Left cardiac atrium (tissue), 4 donors: ENCODE measurements at places on chromosomes 7 and 10.
A peak's percentile ranks its signal among the peaks of the same experiment; 100 is the strongest.

GRCh38 chr7:13989949-13990305 lies 461 bp upstream of the ETV1 start:
- no peak for DNase-seq

- no peak for DNase-seq
Measured at GRCh38 chr10:9762966-9763656, 1254.6 kb upstream of the CELF2 start.

DNA sequence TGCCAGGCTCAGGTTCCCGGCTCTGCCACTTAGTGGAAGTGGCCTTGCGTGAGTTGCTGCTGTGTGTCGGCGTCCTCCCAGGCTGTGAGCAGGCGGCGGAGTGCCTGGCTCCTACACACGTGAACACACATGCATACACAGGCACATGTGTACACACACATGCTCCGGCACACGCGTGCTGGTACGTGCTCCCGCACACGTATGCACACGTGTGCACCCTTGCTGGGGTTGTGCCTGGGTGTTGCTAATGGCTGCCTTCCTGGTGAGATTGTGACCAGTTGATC lies 107.6 kb downstream of the INPP5A start:
- no peak for DNase-seq

GRCh38 chr7:143042790-143043271 lies 9.3 kb upstream of the OR6V1 start:
- no peak for DNase-seq

- no peak for DNase-seq
Measured at GRCh38 chr10:22954970-22955369, 27.1 kb downstream of the ARMC3 start.

GRCh38 chr7:135800560-135800959 lies 51.9 kb upstream of the FAM180A start:
- no peak for DNase-seq

DNA sequence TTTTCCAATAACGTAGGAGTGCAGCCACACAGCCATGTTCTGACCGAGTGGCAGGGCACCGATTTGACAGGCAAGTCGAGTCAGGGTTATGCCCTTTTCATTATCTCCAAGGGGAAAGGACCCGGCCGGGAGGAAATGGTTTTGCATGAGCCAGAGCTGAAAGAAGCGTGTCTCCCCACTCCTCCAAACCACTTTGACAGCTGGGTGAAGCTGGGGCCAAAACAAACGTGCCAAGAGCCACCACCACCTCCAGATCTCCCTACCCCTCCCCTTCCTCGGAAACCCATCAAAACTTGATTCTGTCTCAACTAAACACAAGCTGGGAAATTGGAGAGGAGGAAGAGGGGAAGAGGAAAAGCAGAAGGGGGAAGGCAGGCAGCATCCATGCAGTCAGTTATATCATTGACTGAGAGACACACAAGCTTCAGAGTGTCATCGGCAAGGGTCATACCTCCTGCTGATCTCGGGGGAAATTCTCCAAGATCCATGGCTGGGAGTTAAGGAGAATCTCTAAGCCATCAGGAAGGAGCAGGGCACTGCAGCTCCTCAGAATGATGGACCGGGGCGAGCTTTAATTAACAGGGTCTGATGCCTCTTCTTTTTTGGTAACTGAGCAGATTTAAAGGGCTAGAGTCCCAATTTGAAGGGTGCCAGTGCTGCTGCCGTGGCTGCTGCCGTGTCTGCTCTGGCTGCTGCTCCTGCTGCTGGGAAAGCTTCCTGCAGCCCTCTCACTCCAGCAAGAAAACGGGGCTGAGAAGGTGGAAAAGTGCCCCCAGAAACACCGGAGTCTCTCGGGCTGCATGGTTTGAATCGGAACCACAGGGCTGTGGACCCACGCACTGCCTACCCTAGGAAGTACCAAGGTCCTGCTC lies 34.7 kb upstream of the CALN1 start:
- no peak for DNase-seq

DNA sequence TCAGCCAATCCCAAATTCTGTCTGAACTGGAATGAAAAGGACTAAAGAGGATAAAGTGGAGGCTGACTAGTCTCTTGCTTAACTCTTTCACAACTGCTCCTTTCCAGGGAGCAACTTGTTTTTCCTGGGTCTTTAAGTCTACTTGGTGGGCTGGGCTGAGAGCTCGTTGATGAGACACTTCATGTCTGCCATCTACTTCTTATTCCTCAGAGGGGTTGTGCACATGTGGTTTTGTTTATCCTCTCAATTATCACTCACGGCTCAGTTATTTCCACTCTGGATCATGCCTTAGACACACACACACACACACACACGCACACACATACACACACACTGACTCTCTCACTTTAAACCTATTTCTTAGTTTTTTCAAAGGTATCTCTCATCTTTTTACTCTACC lies 298.6 kb upstream of the MTPN start:
- no peak for DNase-seq

GRCh38 chr10:86349474-86349873 lies 17.1 kb downstream of the GRID1 start:
- DNase-seq, result no peak

DNA sequence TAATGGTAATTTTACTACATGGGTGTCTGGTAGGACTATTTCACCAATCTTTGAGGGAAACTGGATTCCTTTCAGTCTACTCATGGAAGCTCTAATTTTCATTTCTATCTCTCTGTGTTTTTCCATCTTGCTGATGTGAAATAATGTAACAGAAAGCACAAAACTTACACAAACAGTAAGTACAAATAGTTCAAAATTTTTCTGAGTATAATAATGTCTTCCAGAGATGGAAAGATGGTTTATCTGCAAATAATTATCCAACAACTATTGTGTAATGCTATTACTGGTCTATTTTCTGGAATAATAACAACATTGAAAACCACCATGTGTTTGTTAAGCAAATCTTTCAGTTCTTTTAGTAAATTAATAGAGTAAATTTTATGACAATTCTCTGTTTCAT lies 565.8 kb upstream of the MGMT start:
- no peak for DNase-seq

DNA sequence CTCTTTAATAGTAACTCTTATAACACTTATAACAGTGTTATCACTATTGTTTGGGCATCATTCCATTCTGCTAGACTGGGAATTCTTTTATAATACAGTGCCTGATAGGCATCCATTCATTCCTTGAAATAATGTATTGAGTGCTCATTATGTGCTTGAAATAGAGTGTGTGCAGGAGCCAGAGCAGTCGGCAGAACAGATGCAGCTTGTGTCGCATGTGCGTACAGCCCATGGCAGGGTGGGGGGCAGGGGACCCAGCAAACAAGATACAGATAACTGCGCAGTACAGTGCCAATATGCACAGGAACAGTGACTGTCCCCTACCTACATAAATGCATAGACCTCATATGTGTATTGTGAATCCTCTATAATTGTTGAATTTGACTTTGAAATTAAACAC lies 99.3 kb downstream of the KAT6B start:
- DNase-seq, result no peak

DNA sequence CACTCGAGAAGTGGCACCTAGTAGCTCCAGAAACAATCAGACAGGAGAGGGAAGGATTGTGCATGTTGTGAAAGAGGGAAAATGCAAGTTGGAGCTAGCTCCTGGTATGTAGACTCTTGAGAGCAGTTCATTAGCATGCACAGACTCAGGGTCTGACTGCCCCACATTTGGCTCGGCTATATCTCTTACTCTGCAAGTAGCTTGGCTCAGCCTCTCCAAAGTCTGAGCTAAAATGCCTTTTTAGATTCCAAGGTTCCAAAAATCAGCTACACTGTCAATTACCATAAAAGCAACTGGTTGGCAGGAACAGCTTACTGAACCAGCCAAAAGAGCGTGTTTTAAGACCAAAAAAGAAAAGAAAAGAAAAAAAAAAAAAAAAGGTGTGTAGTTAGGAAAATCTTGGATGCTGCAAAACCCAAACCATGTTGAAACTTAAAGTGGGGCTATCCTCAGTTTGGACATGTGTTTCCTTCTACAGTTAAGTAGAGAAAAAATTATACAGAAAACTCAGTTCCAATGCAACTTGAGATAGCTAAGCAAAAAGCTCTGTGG lies 65.5 kb downstream of the MKX start:
- no peak for DNase-seq

GRCh38 chr10:101767966-101768790 lies 7.7 kb downstream of the FGF8 start:
- DNase-seq, result no peak

DNA sequence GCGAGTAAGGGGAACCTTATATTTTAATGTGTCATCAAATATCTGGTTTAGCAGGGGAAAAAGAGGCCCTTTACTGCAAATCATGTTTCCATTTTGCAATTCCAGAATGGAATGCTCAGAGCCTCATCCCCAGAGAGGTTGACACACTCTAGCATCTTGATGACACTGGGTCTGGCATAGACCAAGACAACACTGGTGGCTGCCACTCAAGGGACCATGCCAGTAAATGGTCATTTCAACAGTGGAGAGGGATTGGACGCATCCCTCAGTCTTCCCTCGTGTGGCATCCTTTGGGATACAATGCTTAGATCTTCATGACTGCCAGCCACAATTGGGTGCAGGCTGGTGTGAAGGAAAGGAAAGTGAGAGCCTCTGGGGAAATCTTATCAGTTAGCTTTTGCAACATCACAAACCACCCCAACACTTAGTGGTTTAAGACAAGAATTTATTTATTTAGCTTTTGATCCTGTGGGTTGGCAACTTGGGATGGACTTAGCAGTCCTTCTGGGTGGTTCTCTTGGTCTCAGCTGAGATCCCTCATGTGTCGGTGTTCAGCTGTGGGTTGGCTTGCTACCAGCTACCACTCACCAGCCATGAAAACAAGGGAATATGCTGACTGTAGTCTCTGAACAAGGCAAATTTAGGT lies 21.6 kb downstream of the TACC2 start:
- DNase-seq, result no peak

GRCh38 chr10:130221456-130222375 lies 85.5 kb downstream of the GLRX3 start:
- no peak for DNase-seq

DNA sequence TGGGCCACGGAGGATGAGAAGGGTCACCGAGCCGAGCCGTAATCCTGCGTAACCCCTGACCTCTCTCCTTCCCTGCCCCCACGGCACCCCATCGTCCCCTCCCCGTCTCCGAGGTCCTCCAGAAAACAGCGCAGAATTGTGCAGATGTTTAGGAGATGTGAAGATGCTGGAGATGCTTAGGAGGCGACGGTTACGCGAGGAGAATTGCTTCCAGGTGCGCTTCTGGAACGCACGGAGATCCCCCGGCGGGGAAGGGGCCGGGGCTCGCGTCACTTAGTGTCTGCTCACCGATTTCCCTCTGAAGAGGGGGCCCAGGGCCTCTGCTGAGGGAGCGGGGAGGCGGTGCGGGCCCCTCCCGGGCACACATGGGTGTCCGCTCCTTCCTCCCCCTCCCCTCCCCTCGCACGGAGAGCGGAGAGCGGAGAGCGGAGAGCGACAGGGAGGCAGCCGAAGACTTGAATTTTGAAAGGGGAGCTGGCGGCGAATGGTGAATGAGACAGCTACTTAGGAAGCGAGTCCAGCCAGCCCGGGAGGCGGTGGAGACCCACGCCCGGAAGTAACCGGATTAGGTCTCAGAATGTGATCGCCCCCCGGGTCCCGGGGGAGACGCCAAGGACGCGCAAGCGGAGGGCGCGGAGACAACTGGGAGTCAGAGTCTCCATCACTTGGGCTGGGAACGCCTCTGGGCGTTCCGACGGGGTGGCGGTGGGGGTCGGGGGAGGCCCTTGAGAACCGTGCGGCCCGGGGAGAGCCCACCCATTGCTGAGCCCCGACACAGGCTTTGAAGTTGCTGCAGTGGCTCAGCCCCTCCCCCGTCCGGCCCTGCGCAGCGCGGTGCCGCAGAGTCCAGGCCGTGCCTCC lies 8.7 kb upstream of the EN2 start:
- DNase-seq, result no peak

GRCh38 chr10:123160311-123160980 lies 6.2 kb downstream of the BUB3 start:
- DNase-seq, result no peak

GRCh38 chr10:72740528-72740927 lies 48.6 kb downstream of the MCU start:
- peak; percentile 41 for DNase-seq

GRCh38 chr10:6474871-6475270 lies 105.2 kb downstream of the PRKCQ start:
- DNase-seq, result no peak

- no peak for DNase-seq
Measured at GRCh38 chr10:131974034-131974817, 7.5 kb downstream of the BNIP3 start.

- no peak for DNase-seq
Measured at GRCh38 chr7:47145186-47145725, 436.7 kb downstream of the TNS3 start.

GRCh38 chr7:104927055-104927454 lies 87.0 kb upstream of the KMT2E start:
- no peak for DNase-seq

DNA sequence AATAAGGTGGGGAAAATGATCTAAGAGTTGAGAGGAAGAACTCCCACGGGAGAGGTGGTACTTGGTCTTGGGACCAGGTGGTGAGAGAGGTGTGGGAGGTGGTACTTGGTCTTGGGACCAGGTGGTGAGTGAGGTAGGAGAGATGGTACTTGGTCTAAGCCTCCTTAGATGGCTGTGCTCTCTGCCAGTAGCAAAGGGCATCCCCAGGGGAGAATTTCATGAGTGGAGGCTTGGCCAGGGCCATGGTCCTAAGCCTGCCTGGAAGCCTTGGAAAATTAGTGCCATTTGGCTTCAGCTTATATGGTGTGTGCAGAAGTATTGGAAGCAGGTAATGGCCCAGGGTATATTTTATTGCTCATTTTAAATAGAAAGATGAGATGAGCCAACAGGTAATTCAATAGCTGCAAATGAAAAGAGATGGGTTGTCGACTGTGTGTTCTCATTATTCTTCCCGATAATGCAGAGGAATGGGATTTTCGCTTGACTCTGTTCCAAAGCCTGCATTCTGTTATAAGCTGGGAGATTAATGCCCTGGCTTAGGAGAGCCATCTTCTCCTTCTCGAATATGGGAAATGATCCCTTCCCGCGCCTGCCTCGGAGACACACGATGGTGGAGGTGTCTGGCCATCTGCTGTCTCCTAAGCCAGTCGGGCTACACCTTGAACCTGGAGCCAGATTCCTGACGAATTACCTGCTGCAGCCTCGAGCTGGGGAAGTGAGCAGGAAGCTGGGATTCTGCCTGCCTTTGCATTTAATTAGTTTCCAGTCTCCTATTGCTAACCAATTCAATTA lies 287.8 kb downstream of the GALNT17 start:
- DNase-seq, result no peak

DNA sequence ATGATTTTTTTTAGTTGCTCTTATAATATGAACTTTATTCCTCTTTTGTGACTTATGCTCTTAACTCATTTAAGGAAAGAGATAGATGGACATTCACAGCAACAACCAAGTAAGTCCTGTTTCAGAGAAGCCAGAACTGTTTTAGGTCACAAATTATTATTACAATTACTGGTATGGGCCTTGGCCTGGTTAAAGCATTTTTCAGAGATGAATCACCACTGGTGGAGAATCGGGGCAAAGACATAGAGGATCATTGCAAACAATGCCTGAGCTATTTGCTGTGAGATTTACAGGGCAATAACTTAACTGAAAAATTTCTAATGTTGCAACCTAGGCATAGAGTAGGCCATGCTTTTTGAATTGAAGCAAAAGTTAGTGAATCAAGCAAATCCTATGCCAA lies 138.0 kb upstream of the YAE1 start:
- no peak for DNase-seq
